ENCODE measurements at places on chromosomes 5 and 9. TPM values are rescaled to one million over a fixed set of nuclear protein-coding genes. Genes with fewer than 3 reads are reported as not detected.

FGFR4 gene
- total RNA-seq: 1.4 TPM

GMCL2 gene
- total RNA-seq: not detected

TAF11L10 gene
- not detected for total RNA-seq

FST gene
- 15.7 TPM for total RNA-seq

ZNF474 gene
- 2.1 TPM for total RNA-seq

Measured in omental fat pad (tissue), 4 donors.